H9 (cell line): ENCODE measurements at places on chromosomes 3 and 15. TPM values are rescaled to one million over a fixed set of nuclear protein-coding genes. Genes with fewer than 3 reads are reported as not detected.

The ITIH1 gene
- not detected in 2 replicates for total RNA-seq

The GP5 gene
- total RNA-seq, result not detected in 2 replicates

The GOLGA6L7 gene
- not detected in 2 replicates for total RNA-seq

DNA sequence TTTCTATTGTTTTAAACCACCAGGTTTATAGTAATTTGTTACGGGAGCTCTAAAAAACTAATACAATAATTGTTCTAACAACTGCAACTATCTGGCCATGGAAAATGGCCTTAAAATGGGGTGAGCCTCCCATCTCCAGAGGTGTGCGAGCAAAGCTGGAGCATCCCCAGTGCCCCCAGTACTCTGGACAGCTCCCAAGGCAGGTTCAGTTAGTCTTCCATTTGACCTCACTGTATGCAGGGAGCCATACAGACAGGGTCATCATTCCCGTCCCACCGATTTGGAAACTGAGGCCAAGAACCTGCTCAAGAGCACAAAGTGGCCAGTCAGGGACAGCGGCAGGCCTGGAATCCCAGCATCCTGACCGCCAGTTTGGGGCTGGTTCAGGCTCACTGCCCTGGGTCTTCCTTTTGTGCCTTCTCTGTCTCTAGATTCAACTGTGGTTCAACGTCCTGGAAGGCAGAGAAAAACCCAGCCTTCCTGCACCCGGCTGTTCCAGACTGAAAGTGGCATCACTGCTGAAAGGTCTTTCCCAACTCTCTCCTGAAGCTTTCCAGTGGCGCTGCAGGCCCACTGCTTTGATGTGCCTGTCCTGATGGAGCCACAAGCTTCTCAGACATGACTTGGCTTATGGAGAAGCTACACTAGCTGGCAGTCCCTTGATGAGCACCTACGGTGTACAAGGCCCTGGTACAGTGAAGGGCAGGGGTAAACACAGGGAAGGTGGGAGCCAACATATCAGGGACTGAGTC lies 76.6 kb upstream of the LINGO1 start:
- no peak for DNase-seq

DNA sequence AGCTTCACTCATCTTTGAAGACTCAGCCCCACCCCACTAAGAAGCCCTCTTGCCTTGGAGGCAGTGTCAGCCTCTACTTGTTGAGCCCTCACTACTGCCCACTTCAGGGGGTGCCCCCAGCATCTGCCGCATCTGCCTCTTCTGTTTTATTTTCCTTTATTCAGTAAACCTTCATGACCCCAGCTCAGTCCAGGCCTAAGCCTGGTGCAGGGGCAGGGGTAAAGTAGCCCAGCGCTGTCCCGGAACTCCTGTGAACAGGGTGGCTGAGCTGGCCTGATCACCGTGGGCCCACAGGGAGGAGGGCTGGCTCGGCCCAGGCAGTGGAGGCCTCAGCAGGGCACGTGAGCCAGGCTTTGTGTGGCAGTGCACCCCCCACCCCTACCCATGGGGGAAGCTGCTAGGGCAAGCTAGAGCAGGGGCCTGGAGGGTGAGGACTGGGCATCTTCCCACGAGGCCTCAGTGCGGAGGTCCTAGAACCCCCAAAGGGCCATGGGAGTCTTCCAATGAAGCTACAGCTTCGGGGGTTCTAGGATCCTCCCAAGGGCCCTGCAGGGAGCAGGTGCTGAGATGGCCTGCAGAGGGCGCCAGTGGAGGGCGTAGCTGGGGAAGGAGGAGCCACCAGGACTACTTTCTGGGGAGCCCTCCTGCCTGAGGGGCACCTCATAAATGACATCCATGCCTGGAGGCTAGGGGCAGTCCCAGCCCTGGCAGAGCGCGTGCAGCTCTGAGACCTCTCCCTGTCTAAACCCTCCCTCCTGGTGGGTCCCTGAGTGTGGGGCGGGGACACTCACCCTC lies 36.0 kb downstream of the TSPAN3 start:
- DNase-seq, result peak; percentile 58

DNA sequence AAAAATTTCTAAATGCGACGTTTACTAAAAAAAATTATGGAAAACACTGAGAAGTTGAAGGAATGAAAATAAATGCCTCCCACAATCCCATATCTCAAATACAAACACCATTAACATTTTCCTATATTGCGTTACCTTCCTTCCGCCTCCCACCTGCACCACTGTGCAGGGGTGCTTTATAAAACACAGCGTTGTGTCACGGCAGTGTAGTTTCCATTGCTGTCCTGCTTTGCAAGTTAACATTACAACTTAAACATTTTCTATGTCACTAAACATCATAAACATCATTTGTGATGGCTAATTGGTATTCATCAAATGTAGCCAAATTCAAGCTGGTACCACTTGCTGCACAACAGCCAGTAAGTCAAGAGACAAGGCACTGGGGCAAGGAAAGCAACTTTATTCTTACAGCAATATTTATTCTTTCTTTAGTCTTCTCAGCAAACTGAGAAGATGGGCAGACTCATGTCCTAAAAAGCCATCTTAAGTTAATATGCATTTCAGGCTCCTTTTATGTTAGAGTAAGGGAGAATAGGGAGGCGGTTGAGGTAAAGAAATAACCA lies 12.3 kb upstream of the FETUB start:
- no peak for DNase-seq

DNA sequence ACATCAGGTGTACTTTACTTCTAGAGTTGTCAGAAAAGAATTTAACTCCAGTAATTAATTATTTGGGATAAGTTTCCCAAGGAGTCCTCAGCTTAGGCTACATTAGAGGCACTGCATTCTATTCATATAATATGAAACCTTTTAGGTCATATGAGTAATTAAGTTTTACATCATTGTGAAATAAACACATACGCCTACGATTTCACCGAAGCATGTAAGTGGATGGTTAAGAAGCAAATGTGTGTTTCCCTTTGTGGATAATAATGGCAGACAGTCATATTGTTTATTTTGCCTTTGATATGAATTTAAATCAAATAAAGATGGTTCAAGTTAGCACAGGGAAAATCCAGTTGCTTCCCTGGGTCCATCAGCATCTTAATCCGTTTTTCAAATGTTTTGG lies 535.9 kb upstream of the ATP11B start:
- DNase-seq, result no peak
